ENCODE measurements at places on chromosomes 16 and 17.

DNA sequence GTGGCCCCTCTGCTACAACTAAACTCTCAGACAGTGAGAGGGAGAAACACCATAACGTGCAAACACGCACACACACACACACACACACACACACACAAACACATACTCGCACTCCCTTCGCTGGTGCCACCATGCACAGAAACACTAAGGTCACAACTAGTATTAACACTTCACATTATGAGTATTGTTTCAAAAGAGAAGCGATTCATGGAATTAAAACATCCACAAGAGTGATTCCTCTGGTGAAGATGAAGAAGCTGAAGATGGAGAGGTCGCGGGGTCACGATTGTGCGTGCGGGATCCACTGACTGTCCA lies 7.1 kb upstream of the GHDC start:
- no peak for DNase-seq

- no peak for DNase-seq
These were observed 10.6 kb downstream of the CHMP1A start for GRCh38 chr16:89646906-89647305.

DNA sequence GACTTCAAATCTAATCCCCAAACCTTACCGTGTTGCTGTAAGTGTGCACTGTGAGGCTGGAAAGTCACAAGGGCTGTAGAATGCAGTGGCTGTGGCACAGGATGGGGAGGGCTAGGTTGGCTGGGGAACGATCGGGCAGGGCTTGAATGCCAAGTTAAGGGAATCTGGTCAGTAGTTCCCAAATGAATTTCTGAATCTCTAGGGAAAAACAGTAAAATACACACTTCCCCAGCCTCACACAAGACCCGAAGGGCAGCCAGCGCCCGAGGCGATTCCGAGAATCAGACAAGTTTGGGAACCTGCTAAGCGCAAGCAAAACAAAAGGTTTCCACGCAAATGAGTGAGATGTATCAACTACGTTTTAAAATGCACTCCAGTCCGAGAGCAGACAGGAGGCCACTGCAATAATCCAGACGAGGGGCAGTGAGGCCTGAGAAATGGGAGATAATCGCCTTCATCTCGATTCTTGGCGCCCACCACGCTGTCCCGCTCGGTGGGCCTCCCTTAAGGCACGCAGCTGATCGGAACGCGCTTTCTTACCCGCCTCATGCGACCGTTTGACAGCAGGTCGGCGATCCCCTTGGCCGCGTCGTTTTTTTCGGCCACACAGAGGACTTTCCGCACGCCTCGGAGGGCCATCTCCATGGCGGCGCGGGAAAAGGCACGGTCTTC lies 599 bp downstream of the TOP3A start:
- DNase-seq: no peak

- DNase-seq: no peak
These were observed 2.3 kb upstream of the BORCS6 start for GRCh38 chr17:8192070-8192815.

DNA sequence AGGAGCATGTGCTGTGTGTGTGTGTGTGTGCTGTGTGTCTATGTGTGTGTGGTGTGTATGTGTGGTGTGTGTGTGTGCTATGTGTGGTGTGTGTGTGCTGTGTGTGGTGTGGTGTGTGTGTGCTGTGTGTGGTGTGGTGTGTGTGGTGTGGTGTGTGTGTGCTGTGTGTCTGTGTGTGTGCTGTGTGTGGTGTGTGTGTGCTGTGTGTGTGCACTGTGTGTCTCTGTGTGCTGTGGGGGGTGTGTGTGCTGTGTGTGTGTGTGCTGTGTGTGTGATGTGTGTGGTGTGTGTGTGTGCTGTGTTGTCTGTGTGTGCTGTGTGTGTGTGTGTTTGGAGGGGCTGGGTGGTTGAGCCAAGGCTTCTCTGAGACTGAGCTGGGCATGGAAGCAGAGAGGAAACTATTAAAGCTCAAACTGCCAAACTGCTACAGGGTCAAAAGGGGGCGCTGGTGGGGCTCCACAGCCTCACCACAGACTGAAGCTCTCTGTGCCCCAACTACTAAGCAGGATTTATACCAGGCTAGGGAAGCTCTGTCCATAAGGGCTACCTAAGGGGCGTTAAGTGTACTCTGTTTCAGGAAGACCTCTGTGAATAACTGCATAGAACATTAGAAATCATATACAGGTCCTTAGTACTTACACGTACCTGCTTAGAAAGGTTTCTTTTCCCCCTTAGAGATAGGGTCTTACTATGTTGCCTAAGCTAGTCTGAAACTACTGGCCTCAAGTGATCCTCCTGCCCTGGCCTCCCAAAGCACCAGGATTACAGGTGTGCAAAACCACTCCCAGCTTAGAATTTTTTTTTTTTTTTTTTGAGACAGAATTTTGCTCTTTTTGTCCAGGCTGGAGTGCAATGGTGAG lies 27.8 kb upstream of the GHDC start:
- peak; percentile 17 for DNase-seq

GRCh38 chr16:74101379-74102137 lies 195.1 kb upstream of the PSMD7 start:
- no peak for DNase-seq

DNA sequence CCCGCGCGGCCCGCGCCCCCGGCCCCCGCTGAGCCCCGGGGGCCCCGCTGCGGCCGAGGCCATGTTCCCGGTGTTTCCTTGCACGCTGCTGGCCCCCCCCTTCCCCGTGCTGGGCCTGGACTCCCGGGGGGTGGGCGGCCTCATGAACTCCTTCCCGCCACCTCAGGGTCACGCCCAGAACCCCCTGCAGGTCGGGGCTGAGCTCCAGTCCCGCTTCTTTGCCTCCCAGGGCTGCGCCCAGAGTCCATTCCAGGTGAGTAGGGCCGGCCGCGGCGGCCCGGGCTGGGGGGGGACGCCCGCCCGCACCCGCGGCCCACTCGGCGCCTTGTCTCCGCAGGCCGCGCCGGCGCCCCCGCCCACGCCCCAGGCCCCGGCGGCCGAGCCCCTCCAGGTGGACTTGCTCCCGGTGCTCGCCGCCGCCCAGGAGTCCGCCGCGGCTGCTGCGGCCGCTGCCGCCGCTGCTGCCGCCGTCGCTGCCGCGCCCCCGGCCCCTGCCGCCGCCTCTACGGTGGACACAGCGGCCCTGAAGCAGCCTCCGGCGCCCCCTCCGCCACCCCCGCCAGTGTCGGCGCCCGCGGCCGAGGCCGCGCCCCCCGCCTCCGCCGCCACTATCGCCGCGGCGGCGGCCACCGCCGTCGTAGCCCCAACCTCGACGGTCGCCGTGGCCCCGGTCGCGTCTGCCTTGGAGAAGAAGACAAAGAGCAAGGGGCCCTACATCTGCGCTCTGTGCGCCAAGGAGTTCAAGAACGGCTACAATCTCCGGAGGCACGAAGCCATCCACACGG lies 504 bp downstream of the MAZ start:
- DNase-seq: no peak

DNA sequence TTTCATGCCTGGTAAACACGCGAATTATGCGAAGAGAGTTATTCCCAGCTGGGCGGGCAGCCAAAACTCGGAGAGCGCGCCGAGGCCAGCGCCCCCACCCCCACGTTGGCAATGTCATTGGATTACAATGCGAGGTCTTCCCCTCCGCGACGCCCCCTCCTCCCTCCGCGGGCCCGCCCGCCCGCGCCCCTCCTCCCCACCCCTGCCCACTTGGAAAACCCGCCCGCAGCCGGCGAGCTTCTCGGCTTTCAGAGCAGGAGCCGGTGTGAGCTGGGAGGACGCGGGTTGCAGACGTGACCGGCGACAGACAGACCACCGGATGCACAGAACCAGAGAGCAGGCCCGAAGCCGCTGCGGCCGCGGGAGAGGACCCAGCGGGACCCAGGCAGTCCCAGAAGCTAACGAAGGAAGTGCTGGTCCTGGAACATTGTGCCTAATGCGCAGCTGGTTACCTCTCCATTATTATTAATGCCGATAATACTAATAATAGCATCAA lies 4.0 kb downstream of the NOG start:
- no peak for DNase-seq

DNA sequence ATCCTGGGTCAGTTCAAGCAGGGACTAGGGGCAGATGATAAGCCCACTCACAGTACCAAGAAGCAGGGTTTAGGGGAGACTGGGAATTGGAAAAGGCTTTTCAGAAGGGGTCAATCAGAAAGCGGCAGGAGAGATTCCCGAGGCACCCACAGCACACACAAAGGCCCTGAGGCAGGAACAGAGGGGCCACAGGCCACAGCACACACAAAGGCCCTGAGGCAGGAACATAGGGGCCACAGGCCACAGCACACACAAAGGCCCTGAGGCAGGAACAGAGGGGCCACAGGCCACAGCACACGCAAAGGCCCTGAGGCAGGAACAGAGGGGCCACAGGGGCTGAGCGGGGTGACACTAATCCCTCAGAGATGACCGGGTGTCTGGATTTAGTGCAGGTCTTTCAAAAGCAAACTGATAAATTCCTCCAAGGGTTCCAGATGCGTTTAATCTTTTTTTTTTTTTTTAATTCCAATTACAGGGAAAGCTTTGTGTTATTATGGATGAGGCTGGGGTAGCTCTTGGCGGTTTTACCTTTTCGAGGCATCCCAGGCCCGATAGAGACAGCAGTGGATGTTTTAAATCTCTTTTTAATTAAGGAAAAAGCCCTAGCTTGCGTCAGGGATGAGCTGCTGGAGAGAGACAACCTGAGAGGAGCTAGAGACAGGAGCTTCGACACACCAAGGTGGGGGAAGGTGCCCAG lies 31.0 kb upstream of the GINS2 start:
- DNase-seq: no peak

All from stimulated activated CD8-positive, alpha-beta memory T cell treated with anti-CD3 and anti-CD28 coated beads, Interleukin-4, amount 100 ng/mL, for 4 hours (primary cell).